ENCODE measurements at places on chromosomes 12 and 14. TPM values are rescaled to one million over a fixed set of nuclear protein-coding genes. Genes with fewer than 3 reads are reported as not detected.

RHOJ gene
- total RNA-seq = not detected

MYL2 gene
- total RNA-seq = not detected

LRRK2 gene
- 0.30 TPM for total RNA-seq

ZNF839 gene
- 22.6 TPM for total RNA-seq

PRMT5 gene
- 24.9 TPM for total RNA-seq

NAA30 gene
- 19.8 TPM for total RNA-seq

TAS2R13 gene
- total RNA-seq = 1.8 TPM

LTB4R gene
- total RNA-seq = 14.2 TPM

IGF1 gene
- not detected for total RNA-seq

TPH2 gene
- not detected for total RNA-seq

C3AR1 gene
- 6.2 TPM for total RNA-seq

NOS1 gene
- total RNA-seq = not detected

Measured in naive thymus-derived CD4-positive, alpha-beta T cell (primary cell).